ENCODE measurements at places on chromosomes 7 and 10. TPM values are rescaled to one million over a fixed set of nuclear protein-coding genes. Genes with fewer than 3 reads are reported as not detected.

DNA sequence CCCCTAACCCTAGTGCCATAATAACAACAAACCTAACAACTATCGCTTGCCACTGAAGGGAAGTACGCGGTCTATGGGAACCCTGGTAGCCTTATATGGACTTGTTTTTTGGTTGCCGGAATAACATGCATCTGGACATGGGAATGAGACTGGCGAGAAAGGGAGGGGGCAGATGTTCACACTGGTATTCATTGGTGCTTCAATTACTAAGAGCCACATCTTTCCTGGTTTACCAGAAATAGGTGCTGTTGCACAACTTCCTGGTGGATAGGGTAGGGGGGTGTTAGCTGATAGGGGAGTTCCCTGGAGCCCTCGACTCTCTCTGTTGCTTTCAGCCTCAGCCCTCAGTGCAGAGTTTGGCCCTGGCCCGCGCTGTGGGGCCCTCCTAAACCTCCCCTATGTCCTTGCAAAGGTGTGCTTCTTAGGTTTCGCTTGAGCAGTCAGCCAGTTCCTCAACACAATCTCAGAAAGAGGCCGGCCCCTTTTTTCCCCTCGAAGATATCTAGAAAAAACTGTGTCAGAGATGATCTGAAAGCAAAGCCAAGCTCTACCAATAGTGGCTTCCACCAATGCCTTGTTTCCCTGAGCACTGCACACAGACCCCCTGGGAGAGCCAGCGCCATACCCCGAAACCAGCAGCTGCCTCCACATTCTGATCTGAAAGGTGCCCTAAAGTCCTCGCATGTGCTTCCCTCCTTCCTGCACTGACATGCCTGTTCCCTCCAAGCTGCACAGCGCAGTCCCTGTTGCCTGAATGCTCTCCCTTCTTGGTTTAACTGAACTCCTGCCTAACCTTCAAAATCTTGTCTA, 13.5 kb downstream of the TBXAS1 start:
- DNase-seq, result no peak

- DNase-seq, result peak; percentile 29
Measured at GRCh38 chr10:21526860-21527597, 1.5 kb upstream of the SKIDA1 start.

GRCh38 chr7:130901209-130901783, 167.3 kb upstream of the KLF14 start:
- DNase-seq, result peak; percentile 67

DNA sequence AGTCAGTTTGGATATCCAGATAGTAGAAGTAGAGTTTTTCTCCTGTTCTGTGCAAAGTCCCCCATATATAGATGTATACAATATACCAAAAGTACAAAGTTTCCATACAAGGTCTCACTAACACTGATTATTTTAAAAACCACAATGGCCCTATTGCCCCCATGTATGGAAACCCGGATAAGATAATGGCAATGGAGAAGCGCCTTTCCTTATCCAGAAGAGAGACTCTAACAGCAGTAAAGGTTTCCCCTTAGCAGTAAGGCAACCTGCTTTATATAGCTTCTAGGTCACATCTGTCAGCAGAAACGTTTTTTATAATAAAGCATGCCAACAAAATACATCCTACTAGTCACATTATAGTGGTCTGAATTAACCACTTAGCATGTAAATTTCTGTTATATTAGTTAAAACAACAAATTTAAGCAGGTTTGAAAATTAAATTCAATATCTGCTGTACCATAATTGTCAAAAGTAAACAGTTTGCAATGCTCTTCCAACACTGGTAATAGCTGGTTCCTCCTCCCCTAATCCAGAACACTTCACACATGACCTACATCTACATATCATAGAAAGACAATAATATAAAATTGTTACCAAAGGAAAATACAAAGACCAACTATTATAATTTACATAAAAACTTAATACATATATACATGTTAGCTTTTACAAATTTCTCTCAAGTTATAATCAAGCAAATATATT, 22.4 kb downstream of the USP6NL start:
- no peak for DNase-seq

DNA sequence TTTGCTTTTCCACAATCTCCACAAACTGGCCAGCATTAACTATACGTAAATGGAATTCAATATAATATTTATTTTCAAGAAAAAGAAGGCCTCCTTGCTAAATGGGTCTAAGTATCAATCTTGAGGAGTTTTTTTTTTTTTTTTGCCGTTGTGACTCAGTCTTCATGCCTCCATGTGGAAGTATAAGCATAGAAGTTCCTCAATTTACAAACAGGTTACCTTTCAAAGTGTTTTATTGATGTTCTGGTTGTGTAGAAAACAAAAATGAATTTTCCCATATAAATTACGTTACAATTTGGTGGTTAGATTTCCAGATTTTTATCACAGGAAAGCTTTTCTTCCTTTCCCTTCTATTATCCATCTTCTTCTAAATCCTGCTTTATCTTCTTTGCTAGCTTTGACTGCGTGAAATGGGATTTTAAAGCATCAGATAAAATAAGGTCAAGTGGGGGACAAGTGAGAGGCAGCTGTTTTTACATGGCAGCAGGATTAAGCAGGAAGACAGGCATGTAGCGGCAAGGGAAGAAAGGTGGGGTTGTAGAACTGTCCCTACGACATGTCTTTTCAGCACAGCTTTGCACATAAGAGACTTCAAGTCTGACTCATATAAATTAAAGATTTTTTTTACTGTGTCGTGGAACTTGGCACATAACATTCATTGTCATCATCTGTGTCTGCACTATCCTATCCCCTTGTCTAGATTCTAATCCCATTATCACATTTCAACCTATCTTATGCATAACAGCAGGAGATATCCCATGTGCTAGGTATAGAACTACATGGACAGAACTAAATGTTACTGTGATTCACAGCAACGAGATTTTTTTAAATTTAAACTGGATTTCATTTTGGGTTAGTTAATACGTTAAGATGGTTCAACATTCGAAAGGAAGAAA, 135.3 kb upstream of the FAM3C start:
- DNase-seq, result no peak

The NUTM2E gene
- polyA plus RNA-seq, result not detected

DNA sequence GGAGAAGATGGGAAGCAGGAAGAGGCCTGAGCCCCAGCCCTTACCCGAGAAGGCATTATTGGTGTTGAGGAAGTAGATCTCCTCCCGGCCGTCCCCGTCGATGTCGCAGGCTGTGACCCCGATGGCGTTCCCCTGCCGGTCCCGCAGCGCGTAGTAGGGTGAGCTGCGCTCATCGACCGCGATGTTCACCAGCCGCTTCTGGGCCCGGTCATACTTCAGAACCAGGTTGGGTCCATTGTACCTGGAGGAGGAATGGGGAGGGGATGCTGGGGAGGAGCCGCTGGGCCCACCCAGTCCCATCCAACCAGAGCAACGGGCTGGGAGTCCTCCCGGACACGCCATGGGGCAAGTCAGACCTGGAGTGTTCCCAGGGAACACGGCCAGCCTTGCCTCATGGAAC, 86.5 kb downstream of the GOLGA7B start:
- no peak for DNase-seq

The PHKG1 gene
- 1.6 TPM for polyA plus RNA-seq

The NKX6-2 gene
- 0.07 TPM for polyA plus RNA-seq

DNA sequence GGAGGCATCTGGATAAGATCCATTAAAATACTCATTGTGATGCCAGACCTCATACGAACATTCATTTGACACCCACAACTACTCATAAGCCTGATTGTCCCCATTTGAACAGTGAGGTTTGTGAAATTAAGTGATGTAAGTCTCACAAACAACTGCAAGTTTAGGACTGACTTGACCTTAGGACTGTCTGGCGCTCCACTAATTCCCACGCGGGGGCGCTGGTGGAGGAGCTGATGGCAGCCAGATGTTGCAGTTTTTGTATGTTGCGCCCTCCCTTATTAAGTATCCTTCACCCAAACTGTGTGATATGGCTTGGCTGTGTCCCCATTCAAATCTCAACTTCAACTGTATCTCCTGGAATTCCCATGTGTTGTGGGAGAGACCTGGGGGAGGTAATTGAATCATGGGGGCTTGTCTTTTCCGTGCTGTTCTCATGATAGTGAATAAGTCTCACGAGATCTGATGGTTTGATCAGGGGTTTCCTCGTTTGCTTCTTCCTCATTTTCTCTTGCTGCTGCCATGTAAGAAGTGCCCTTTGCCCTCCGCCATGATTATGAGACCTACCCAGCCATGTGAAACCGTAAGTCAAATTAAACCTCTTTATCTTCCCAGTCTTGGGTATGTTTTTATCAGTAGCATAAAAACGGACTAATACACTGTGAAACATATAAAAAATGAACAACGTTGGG, 20.3 kb upstream of the TIAL1 start:
- DNase-seq, result no peak

DNA sequence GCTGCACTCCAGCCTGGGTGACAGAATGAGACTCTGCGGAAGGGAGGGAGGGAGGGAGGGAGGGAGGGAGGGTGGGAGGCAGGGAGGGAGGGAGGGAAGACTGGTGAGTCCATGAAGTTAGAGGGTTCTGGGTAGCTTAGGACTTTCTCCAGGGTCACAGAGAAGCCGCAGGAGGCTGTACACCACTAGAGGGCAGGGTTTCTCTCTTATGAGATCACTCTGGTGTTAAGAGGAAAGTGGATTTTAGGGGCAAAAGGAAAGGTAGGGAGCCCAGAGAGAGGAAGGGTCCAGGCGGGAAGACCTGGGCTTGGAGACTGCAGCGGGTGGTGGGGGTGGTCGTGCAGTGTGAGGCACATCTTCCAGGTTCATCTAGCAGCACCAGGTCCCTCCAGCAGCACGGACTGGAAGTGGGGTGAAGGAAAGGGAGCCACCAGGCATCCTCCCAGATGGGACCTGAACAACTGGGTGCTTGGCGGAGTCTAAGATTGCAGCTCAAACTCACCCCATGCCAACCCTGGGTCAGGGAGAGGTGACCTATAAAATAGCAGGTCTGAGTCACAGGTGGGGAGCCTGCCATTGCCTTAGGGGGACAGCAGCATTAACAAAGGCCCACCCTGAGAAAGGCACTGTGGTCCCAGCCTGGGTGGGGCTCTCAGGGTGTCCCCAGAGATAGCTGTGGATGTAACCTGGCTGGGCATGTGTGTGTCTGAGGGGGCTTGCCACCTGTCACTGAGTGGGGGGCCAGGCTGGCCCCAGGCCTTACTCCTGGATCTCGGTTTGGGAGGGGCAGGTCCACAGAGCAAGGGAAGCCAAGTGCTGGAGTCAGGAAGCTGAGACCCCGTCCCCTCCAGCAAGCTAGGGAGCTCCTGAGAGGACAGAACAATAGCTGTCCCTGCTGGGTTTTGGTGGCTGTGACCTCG, 48.5 kb upstream of the SLC29A3 start:
- DNase-seq, result peak; percentile 60

The ZPBP gene
- polyA plus RNA-seq, result 0.12 TPM

The RELN gene
- 3.4 TPM for polyA plus RNA-seq

DNA sequence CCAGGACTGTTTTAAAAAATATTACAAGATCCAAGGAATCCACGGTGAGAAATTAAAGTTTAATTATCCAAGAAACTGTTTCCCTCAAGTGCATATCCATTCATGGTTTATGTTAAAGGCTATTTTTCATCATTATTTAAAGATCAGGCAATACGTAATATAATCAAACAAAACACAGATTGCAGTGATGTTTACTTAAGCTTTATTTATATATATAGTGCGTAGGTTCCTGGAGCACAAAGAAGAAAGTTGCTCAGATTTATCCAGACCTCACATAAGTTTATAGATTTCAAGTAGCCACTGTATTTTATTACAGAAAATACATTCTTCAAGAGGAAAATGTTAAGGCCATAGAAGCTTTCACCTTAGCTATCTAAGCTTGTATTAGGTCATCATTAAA, 210.0 kb upstream of the KLF14 start:
- no peak for DNase-seq

- peak; percentile 10 for DNase-seq
Measured at GRCh38 chr7:104156842-104157277, 51.0 kb downstream of the ORC5 start.

The CNNM1 gene
- not detected for polyA plus RNA-seq

The PRPS1L1 gene
- polyA plus RNA-seq, result not detected

The CALY gene
- polyA plus RNA-seq, result not detected

The FAM25G gene
- polyA plus RNA-seq, result 272 TPM

DNA sequence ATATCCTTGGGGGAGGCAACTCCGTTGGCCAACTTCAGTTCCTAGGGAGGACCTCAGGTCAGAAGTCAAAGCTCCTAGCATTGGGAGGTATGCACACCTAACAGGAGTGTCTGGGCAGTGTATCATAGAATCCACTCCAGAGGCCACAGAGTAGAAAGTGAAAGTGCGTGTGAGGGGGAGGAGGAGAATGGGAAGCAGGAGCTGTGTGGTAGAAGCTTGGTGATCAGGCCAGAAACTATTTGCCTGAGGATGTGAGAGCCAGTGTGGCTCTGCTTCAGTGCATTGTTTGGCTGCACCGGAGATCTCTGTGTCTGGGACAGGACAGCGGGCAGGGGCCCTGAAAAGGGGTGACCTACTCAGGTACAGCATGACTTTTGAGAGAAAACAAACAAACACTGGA, 557.4 kb upstream of the VSTM2A start:
- DNase-seq, result no peak

DNA sequence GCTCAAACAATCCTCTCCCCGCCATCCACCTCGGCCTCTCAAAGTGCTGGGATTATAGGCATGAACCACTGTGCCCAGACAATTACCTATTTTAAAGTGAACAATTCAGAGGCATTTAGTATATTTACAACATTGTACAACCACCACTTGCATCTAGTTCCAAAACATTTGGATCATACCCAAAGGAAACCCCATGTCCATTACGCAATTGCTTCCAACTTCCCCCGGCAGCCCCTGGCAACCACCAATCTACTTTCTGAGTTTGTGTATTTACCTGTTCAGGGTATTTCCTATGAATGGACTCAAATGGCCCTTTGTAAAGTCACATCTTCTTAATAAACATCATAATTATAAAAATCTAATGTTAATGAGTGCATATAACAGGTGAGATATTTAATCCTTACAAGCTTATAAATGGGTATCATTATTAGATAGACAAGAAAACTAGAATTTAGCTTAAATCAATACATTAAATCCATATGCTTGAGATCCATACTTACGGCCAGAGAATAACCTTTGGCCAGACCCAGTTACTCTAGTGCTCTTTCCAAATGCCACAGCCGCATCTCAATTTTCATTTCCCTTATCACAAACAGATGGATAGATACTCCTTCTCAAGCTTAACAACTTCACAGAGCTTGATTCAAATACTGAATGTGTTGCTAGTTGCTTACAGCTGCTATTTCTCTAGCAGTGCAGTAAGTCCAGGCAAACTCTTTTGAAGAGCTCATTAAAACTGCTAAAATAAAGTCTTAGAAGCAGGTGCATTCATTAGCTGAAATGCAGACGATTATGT, 133.4 kb upstream of the MKLN1 start:
- no peak for DNase-seq

- DNase-seq, result no peak
Measured at GRCh38 chr10:133008736-133009135, 66.4 kb upstream of the CFAP46 start.

All from small intestine (tissue), 16 donors.